Activated CD4-positive, alpha-beta T cell treated with anti-CD3 and anti-CD28 coated beads, Interleukin-2, Interleukin-6, amounts not matched to agents 100 ng/mL and 50 ng/mL, durations not matched to agents 16 hours and 8 hours (primary cell): ENCODE measurements at places on chromosomes 4 and X.
A peak's percentile ranks its signal among the peaks of the same experiment; 100 is the strongest.

GRCh38 chrX:154093965-154094364, 3.6 kb downstream of the MECP2 start:
- DNase-seq = no peak

- DNase-seq = no peak
Measured at GRCh38 chr4:184890499-184890898, 64.7 kb upstream of the ACSL1 start.

DNA sequence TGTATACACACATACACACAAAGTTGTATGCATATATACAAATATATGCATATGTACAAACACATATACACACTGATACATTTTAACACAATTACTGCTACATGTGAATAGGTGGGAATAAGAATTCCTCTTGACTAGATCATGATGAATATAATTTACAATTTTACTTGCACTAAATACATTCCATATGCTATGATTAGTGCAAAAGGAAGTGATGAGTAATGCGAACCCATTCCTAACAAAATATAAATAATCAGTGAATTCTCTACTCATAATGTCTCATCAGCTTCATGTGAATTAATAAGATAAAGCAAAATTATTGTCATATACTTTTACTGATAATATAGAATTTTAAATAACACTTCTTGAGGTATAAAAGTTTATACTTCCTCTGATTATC, 1077.3 kb upstream of the PCDH10 start:
- DNase-seq = no peak

GRCh38 chrX:12975670-12975965, 708 bp downstream of the TMSB4X start:
- DNase-seq = no peak

DNA sequence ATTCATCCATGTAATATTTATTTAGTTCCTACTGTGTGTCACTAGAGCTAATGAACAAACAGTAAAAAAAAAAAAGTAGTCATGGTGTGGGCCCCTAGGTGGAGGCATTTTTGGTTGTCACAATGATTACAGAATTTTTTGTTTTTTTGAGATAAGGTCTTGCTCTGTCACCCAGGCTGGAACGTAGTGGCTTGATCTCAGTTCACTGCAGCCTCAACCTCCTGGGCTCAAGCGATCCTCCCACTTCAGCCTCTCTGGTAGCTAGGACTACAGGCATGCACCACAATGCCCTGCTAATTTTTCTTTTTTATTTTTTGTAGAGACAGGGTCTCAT, 22.0 kb downstream of the DNAAF6 start:
- DNase-seq = no peak

DNA sequence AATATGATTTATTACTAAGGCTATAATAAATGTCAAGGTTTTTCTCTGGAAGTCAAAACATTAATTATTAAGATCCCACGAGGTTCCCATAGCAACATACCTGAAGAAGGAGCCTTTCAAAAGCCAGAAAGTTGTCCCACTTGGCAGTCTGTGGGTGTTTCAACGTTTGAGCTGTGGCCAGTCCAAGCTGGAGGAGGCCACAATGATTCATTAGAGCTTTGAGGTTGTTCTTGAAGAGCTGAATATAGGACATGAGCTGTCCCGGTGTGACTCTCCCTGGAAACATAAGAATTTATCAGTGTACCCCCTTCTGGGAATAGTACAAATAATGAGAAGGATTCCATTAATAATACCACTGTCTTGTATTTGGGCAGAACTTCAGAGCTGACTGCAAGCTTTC, 92.1 kb downstream of the SCFD2 start:
- no peak for DNase-seq

DNA sequence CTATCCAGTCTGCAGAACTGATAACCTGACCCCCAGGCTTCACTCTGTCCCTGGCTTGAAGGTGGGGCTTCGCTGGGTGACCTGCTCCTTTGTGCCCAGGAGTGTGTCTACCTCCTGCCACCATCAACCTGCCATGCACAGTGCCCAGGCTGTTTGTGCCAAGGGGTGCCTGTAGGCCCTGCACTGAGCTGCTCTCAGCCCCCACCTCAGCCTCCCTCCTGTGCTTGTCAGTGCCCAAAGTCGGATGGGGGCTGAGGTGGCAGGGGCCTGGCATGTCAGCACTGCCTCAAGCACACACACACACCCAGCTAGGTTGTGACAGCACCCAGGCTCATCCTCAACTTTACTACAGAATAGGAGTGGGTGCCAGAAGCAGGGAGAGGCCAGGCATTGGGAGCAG, 23.5 kb downstream of the SPCS3 start:
- DNase-seq = no peak

GRCh38 chr4:123649645-123650391, 253.2 kb downstream of the SPRY1 start:
- DNase-seq = no peak

GRCh38 chr4:5799406-5799805, 88.4 kb downstream of the EVC start:
- DNase-seq = no peak

GRCh38 chrX:108000751-108001150, 18.6 kb upstream of the TEX13B start:
- DNase-seq = no peak

DNA sequence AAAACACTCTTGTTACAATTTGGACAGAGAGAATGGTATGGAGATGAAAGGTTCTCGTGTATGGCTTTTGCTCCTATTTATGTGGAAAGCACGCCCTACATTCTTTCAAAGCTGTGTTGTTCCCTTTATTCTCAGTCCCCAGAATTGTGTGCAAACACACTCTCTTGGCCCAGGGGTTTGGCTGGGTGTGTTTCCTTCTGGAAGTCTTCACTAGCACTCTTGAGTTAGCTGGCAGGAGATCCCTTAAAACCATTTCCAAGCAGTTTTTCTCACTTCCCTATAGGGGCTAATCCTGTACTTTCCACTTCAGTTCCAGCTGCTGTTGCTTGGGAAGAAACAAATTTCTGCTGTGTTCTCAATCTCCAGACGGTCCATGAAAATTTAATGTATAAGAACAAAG, 35.1 kb downstream of the FHL1 start:
- no peak for DNase-seq

GRCh38 chrX:135541351-135541750, 20.9 kb downstream of the INTS6L start:
- no peak for DNase-seq

- DNase-seq = no peak
Measured at GRCh38 chr4:148295642-148296041, 146.6 kb downstream of the NR3C2 start.

GRCh38 chr4:172601195-172601594, 567.4 kb upstream of the GALNT7 start:
- no peak for DNase-seq

DNA sequence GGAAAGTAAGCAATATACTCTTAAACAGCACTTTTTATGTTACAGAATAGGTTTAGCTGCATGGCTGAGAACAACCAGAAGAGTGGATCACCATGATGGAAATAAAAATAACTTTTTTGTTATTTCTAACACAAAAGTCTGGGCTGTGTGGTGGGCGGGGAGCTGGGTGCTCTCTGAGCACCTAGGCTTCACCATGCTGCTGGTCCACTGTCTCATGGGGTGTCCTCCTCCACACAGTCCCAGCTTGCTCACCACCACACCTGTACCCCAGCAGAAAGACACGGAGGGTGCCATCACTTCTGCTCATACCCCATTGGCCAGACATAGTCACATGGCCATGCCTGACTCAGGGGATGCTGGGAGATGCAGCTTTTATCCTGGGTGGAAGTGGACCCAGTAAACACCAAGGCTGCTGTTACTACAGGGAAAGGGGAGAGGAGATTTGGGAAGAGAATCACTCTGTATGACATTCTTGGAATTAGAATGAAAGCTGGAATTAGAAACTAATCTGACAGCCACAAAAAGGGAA, 45.0 kb downstream of the CPZ start:
- DNase-seq = no peak

DNA sequence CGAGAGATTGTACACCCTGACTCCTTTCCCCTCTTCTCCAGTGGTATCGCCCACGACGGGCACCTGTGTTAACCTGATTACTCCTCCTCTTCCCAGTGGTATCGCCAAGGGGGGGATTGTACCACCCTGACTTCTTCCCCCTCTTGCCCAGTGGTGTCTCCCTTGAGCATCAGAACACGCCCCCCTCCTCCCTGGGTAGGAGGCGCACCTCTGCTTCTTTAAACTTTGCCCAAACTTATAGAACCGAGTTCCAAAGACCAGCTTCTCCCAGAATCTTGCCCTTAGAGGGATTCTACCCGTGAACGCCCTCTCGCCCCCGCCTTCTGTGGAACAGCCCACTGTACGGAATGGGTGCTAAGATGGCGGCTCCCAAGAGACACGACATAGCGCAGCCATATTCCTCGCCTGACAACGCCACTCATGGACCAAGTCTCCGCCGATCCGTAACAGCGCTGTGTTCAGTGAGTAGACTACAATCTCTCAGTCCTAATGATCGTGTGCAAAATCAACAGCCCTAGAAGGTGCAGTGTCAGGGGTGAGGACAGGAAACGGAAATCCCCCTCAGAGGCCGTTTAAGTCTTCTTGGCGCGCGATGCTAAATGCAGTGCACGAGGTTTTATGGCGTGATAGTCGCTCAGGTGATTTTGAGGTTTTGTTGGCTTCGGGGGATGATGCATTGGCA, 4.2 kb upstream of the ZNF157 start:
- DNase-seq = peak; percentile 73

GRCh38 chrX:72568406-72569092, 4.1 kb downstream of the HDAC8 start:
- DNase-seq = no peak

DNA sequence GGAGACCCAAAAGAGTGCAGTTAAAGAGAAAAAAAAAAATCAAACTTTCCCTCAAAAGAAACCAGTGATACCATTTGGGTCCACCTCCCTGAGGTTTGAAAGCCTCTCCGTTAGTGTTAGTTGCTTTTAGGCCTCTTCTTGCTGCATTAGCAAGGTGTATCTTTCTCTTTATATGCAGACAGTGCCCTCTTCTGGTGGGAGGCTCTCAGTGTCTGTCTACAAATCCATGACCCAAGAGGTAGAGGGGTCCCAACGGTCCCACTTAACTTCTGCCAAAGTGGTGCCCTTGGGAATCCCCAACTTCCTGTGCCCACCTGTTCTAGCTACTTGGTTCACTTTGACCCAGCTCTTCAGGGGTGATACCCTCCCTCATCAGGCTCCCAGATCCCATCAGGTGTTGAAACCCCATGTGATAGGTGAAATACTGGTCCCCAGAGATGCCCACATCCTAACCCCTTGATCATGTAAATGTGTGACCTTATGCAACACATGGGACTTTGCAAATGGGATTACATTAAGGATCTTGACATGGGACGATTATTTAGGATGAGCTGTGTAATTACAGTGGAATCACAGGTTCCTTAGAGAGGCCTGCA, 63.7 kb upstream of the CD99 start:
- peak; percentile 62 for DNase-seq

- no peak for DNase-seq
Measured at GRCh38 chr4:1409491-1410425, 3.5 kb upstream of the NKX1-1 start.

- peak; percentile 17 for DNase-seq
Measured at GRCh38 chr4:6470502-6471306, 1.7 kb downstream of the PPP2R2C start.

- peak; percentile 49 for DNase-seq
Measured at GRCh38 chr4:38902695-38903094, 35.1 kb downstream of the FAM114A1 start.

- DNase-seq = no peak
Measured at GRCh38 chr4:144903953-144904711, 193.9 kb downstream of the ANAPC10 start.

DNA sequence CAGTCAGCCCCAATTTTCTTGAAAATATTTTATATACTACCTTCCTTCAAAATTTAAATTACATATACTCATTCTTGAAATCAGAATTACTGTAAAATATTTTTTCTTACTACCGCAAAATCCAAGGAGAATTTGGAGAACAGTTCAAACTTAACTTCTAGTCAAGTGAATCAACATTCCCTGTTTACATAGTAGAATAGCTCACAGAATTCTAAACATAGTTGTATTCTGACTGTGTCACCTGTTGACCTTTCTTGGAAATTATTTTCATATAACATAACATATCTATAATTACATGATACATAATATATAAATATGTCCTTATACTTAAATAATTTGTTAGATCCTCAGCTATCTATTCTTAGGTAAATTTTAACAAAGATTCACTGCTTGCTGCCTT, 31.0 kb upstream of the FGF5 start:
- DNase-seq = no peak

DNA sequence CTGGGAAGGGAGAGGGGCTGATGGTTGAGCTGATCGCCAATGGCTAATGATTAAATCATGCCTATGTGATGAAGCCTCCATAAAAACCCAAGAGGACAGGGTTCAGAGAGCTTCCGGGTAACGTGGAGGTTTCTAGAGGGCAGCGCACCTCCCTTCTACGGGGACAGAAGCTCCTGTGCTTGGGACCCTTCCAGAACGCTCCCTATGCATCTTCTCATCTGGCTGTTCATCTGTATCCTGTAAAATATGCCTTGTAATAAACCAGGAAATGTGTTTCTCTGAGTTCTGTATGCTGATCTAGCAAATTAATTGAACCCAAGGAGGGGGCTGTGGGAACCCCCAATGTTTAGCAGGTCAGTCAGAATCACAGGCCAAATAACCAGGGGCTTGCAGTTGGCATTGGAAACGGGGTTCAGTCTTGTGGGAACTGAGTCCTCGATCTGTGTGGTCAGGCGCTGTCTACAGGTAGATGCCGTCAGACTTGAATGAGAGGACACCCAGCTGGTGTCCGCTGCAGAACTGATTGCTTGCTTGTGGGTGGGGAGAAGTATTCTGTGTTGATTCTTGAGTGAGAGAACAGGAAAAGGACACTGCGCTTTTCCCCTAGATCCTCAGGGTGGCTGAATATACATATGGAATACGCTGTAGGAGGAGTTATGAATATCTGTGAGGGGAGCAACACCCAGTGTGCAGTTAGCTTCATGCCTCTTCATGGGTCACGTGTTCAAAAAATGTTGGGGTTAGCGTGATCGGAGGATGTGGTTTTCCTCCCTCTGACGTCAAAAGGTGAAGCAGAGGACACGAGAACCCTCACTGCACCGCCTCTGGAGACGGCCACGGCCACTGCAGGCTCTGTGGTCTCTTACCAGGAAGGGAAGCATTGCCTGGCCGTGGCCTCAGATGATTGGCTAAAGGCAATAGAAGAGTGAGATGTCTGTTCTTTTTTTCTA, 29.2 kb downstream of the HTT-AS start:
- peak; percentile 57 for DNase-seq

- DNase-seq = no peak
Measured at GRCh38 chr4:94623126-94623911, 134.4 kb upstream of the BMPR1B start.

DNA sequence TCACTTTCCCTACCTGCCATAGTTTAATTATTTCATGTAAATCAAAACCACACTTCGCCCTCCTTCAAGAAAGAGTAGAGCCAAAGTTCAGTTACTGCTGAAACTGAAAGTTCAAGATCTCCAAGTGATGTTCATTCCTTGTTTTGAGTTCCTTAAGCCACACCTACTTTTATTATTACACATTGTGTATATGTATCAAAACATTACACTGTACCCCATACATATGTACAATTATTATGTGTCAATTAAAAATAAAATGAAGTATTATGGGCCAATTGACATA, 892.3 kb upstream of the NDST4 start:
- DNase-seq = peak; percentile 1

- DNase-seq = no peak
Measured at GRCh38 chr4:25727711-25728493, 72.3 kb downstream of the SLC34A2 start.

- DNase-seq = no peak
Measured at GRCh38 chr4:177191586-177191985, 118.1 kb upstream of the NEIL3 start.

- no peak for DNase-seq
Measured at GRCh38 chrX:116605576-116605975, 142.8 kb upstream of the CT83 start.

- DNase-seq = no peak
Measured at GRCh38 chrX:8988446-8988845, 45.5 kb downstream of the FAM9B start.
